ENCODE measurements at places on chromosomes 4 and X.
A peak's percentile ranks its signal among the peaks of the same experiment; 100 is the strongest.

DNA sequence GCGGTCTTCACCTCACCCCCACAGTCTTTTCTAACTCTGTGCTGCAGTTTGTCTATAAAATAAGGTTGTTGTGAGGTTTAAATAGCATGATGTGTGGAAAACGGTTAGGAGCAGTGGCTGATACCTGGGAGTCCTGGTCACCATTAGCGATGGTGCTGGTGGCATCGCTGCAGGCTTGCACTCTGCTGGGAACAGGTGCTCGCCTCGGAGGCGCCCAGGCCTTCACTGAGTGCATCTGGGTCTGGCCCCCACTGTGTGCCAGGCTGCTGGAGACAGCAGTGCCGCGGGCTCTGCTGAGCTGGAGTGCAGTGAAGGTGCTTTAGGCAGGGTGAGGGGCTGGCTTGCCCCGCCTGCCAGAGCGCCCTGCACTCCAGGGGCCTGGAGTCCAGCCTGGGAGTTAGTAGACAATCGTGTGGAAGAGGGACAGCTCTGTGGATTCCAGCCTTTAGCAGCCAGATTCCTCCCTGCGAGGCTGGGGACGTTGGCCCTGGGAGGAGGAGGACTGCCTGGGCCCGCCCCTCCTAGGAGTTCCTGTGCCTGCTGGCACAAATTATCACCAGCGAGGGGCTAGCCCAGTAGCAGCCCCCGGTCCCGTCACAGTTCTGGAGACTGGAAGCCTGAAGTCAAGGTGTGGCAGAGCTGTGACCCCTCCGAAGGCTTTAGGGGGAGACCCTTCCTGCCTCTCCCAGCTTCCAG is 7.3 kb downstream of the RGS12 start:
- no peak for DNase-seq

DNA sequence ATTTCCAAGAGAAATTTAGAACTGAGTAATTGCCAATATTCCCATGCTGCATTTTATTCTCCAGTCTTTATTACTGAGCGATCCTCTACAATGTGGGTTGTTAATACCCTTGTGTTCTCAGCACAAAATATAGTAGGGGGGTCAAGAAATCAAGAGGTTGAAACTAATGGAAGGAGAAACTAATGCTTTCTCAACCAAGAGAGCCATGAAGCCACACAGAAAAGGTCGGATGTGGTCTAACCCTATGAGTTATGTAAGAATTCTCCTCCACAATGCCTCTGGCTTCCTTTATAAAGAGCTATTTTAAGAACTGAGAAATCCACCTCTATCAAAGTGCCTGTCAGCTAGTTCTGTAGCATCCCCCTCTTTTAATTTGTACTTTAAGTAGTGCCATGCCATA is 268.5 kb downstream of the CHIC1 start:
- DNase-seq, result no peak

GRCh38 chr4:182042945-182043344 is 200.3 kb upstream of the TENM3 start:
- DNase-seq, result no peak

- peak; percentile 92 for DNase-seq
Measured at GRCh38 chr4:1809754-1810502, 16.8 kb downstream of the FGFR3 start.

DNA sequence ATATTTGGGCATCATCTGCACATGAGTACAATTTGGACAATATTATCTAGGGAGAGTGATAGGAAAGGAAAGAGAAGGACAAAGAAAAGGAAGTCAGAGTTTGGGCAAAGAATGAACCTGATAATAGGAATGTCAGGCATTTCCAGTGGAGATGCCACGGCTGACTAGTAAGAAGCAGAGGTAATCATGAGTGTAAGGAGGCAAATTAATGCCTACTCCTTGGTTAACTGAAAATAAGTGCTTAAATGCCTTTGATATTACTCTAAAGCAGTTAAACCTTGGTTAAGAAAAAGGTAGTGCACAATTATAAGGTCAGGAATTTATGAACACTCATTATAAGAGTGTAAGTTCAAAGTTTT is 99.2 kb upstream of the DDIT4L start:
- no peak for DNase-seq

- DNase-seq, result no peak
Measured at GRCh38 chrX:72201836-72202536, 20.4 kb downstream of the PIN4 start.

DNA sequence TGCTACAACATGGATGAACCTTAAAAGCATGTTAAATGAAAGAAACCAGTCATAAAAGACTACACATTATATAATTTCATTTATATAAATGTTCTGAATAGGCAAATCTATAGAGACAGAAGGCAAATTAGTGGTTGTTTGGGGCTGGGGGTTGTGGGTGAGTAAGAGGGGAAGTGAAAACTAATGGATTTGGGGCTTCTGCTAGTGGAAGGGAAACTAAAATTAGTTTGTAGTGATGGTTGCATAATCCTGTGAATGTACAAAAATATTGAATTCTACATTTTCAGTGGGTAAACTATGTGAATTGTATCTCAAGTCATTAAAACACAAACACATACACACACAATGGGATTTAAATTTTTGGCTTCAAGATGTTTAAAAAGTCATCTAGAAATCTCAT is 25.4 kb upstream of the LIMCH1 start:
- DNase-seq, result no peak

DNA sequence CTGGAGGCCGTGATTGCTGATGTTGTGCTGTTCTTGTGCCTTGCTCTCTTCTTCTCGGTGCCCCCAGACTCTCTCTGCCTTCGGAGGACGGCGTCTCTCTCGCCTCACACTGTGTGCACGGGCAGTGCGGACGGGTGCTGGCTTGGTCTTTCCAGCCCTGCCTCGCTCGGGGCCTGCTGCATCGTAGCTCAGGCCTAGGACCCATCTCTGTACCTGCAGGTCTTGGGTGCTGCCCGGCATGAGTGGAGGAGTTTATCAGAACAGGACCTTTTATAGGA is 18.2 kb downstream of the RGS12 start:
- no peak for DNase-seq

DNA sequence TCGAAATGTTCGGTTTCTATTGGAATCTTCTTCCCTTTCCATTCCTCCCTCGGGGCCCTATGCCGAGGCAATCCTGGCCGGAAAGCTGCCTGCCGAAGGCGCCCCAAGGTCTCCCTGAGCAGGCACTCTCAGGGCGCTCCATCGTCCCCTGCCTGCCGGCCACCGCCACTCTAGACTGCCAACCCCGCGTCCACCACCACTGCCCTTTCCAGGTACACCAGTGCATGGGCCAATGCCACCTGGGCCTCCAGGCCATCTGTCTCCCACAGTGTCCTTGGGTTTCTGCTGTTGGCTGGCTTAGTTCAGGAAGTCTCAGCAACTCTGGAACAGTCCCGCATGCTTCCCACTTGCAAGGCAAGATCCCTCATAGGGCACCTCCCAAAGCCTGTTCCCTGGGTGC is 14.6 kb downstream of the CTAG1A start:
- DNase-seq, result no peak

GRCh38 chrX:43750248-43750676 is 94.2 kb downstream of the MAOA start:
- DNase-seq, result peak; percentile 74

DNA sequence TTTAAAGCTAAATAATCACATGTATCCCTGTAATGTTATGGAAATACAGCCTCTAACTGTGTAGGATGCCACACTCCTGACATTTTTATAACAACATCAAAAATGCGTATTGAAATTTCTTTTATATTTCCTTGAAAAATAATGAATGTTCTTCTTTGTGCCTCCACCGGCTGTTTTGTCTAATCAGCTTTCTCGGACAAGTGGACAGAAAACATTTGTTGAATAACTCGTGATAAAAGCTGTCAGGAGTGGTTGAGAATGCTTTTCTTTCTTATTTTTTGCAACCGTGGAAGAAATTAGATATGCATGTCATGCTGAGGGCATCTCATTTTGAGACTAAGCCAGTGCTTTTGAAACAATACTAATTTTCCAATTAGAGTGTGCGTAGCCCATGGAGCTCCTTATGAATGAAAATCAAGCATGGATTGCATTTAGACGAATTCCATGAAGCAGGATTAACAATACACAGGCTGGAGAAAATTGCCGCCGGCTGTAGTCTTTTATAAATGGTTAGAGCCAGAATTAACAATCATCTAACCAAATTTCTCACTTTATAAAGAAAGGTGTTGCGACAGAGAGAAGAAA is 614.5 kb upstream of the LCORL start:
- DNase-seq, result no peak

GRCh38 chr4:29966386-29966785 is 753.8 kb upstream of the PCDH7 start:
- DNase-seq, result no peak

DNA sequence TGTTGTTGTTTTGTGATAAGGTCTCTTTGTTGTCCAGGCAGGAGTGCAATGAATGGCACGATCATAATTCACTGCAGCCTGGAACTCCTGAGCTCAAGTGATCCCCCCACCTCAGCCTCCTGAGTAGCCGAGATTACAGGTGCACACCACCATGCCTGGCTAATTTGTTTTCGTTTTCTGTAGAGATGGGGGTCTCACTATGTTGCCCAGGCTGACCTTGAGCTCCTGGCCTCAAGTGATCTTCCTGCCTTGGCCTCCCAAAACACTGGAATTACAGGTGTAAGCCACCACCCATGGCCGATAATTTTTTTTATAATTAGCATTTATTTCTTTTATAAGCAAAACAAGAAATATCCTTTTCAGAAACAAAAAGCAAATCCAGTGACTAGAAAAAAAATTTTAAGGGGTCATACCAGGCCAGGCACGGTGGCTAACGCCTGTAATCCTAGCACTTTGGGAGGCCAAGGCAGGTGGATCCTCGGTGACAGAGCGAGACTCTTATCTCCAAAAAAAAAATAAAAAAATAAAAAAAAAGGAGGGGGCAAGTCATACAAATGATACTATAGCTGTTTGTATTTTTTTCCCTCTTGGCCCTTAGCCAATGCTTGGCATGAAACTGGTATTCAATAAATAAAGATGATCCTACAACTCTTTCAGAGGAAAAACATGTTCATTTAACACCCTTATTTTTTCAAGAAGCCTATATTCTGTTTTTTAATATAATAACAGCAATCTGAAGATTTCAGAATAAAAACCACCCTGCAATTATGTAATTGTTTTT is 3.4 kb downstream of the PLAC8 start:
- peak; percentile 60 for DNase-seq

GRCh38 chr4:100008048-100008447 is 58.0 kb upstream of the H2AZ1 start:
- DNase-seq, result no peak

DNA sequence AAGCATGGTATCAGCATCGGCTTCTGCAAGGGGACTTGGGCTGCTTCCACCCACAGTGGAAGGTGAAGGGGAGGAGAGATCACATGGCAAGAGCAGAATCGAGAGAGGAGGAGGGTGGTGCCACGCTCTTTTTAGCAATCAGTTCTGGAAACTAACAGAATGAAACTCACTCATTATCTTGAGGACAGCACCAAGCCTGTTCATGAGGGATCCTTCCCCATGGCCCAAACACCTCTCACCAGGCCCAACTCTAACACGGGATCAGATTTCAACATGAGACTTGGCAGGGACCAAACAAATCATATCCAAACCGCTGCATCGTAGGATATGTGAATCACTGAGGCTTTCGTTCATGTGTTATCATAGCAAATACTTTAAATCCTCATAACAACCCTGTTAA is 125.5 kb downstream of the GPC3 start:
- no peak for DNase-seq

All from activated CD4-positive, alpha-beta T cell treated with anti-CD3 and anti-CD28 coated beads, Interleukin-2, amount 10 ng/mL, durations not matched to agents 24 days and 14 days (primary cell).